ENCODE measurements at places on chromosomes 4 and X.

DNA sequence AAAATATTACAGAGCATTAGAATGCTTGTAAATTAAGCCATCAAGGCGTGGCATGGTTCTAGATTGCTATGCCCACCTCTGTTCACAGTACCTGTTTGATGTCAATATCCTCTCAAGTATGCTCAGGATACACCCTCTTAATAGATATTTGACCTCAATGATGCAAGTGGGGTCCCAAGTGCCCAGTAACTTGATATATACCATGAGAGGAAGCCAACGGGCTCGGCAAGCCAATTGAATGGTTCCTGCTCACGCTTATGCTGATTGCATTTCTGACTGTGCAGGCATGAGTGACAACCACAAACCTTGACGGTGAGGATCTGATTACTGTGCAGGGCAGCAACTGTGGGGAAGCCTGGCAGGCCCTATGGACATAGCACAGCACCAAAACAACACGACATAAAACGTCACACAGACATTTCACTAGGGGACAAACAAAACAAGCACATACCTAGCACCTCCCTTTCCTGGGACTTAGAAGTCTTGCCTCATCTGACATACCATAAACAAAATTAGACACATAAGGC, 179.1 kb upstream of the ETNPPL start:
- no peak for DNase-seq

DNA sequence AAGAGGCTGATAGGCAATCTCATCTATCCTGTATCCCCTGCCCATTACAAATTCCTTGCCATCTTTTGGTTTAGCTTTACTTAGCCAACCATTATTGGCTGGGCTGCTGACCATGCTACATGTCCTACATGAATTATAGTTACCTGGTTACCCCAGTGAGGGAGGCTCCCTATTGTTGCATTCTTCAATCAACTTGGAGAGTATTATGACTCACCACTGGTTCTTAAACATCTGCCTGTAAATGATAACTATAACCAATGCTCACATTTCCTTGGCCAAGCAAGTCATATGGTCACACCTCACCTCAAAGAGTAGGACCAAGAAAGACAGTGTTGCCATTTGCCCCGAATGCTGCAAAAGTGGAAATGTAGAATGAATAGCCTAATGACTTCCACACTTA, 297.6 kb downstream of the IL15 start:
- no peak for DNase-seq

GRCh38 chrX:33126469-33126868, 84.9 kb downstream of the DMD start:
- no peak for DNase-seq

GRCh38 chr4:70728091-70728490, 6.3 kb downstream of the RUFY3 start:
- DNase-seq, result no peak

DNA sequence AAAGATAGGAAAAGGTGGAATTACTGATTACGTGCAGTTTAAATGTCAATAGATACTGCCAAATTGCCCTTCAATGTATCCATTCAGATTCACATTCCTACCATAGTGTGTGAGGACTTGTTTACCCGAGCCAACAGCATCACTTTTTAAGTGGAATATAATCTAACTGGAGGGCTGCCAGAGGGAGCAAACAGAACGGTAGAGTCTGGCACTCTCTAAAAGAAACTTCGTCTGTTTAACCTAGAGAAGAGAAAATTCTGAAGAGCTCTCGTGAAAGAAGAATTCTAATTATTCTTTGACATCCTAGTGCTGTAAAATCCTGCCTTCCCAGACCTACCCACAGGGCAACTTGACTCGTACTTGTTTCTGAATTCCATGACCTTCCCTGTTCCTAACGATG, 23.2 kb downstream of the SMIM43 start:
- DNase-seq, result no peak

DNA sequence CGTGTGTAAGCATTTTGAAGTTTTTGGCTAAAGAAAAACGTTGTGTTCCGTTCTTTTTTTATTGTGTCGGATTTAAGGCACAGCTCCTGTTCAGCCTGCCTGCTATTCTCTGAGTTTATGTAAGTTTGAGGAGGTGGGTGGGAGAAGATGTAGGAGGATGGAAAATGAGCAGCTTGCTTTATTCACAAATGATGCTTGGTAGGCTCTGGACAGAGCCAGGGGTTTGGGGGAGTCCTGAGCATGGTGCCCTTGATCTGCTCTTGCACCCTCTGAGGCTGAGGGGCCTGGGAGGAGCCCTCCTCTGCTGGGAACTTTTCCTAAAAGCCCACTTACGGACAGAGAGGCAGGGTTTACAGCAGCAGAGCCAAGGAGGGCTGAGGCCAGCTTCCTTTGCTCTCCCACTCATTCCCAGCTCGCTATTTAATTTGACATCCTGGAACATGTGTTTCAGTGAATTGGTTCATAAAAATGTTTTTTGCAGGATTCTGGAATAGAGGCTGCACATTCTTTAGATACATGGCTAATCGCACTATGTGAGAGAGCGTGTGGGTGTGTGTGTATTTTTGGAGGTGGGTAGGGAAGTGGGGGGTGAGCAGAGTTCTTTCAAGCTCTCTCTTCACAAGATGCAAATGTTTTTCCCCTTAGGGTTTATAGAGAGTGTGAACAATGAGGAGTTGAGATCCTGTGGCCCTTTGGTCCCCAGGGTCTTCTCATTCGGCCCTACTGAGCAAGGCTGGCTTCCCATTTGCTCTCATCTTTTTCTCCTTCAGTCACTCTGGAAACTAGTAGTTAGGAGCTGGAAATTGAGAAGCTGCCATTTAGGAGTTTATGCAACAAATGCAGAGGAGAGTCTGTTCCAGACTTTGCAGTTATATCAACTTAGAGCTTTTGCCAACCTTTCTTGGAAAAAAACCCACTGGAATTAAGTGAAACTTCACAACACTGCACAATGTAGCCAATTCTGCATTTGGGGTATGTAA, 32.1 kb downstream of the TMEM131L start:
- DNase-seq, result no peak

DNA sequence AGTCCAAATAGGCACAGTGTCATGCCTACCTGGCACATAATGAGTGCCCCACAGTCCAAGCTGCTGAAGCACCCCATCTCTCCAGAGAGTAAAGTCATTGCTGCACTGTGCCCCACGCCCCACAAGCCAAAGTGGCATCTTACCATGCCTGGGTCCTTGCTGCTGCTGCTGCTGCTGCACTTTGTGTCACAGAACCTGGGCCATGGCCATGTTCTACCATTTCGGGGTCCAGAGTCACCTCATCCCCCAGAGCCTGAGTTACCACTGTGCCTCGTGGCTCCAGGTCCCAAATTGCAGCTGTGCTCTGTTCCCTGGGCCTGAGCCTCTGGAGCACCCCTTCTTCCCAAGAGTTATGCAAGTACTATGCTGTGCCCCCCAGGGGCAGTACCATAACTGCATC, 40.5 kb downstream of the SLC10A7 start:
- no peak for DNase-seq

- peak; percentile 15 for DNase-seq
Observed at GRCh38 chr4:184097241-184097605, 120.5 kb downstream of the ENPP6 start.

GRCh38 chr4:142413485-142413884, 432.6 kb downstream of the INPP4B start:
- no peak for DNase-seq
